ENCODE measurements at places on chromosomes 5 and 9. TPM values are rescaled to one million over a fixed set of nuclear protein-coding genes. Genes with fewer than 3 reads are reported as not detected.

QRFP gene
- total RNA-seq: not detected

DNA sequence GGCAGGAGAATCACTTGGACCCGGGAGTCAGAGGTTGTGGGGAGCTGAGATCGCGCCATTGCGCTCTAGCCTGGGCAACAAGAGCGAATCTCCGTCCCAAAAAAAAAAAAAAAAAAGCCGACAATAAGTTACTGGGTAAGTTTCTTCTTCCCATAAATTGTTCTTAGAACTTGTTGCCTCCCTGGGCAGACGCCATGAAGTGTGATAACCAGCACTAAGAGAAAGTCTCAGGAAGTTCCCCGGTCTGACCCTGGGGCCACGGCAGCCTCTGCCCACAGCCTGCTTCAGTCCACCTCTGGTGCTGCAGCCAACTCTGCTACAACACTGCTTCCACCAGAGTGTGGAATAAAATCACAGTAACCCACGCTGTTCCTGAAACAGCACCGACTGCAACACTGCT, 19.1 kb downstream of the LPCAT1 start:
- H3K4me3 ChIP-seq: no peak overlapping the region
- no peak overlapping the region for H3K27ac ChIP-seq
- no peaks in the 10 kb centered on the region for H3K27me3 ChIP-seq
- peaks cover 6% of the 10 kb centered on the region for H3K4me1 ChIP-seq
- H3K36me3 ChIP-seq: no peaks in the 10 kb centered on the region
- DNase-seq: no peak

DNA sequence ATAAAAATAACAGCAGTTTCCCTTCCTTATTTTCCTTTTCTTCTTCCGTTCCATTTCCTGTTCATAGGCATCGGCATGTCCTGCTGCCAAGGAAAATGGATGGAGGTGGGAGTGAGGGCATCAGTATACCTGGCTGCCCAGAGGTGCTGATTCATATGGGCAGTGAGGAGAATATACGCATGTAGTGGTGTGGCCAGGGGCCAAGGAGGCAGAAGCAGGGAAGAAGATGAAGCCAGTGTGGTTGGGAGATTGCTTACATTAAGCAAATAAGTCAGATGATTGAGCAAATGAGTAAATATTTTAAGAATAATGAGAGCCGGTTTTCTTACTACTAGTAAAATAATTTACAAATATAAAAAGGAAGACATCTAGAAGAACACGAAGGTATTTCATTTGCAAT, 344.9 kb upstream of the PAPPA start:
- no peak overlapping the region for H3K4me3 ChIP-seq
- no peaks in the 10 kb centered on the region for H3K36me3 ChIP-seq
- H3K27ac ChIP-seq: no peak overlapping the region
- no peak for DNase-seq

DNA sequence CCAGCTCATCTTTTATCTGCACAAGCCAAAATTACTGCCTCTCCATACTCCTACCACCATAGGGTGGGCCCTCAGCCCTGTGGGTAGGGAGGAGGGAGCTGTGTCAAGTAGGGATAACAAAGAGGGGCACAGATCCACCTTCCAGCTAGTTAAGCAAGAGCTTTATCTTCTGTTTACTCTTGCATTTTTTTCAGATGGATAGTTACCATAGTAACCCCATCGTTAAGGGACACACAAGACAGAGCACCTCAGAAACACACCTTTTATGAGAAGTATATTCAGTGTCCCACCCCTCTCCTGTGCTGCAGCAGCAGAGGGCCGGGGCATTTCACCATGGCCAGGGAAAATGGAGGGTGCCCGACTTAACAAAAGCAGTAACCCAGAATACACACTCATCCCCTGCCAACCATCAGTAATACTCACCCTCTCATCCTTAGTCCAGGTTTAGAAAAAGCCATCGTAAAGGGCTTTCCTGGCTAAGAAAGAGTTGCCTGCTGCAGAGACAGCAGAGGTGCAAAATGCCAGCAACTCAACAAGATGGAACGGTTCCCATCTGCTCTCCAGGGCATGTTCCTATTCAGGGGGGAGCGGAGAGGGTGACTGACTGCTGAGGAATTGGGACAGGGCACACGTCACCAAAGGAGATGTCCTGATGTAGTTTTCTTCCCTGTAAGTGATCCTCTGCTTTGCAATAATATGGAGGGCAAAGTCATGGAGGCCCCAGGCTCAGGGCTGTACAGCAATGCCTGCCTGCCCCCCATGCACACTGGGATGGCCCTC, 25.1 kb downstream of the MACROH2A1 start:
- no peaks in the 10 kb centered on the region for H3K4me1 ChIP-seq
- H3K27ac ChIP-seq: no peak overlapping the region
- H3K27me3 ChIP-seq: no peaks in the 10 kb centered on the region
- no peaks in the 10 kb centered on the region for H3K36me3 ChIP-seq
- no peak for DNase-seq
